CD4-positive, alpha-beta T cell treated with Interleukin-6 at 100 ng/mL for 8 hours (primary cell): ENCODE measurements at places on chromosomes 5 and 9.

- DNase-seq: no peak
These were observed 34.0 kb downstream of the MTRR start for GRCh38 chr5:7902666-7903625.

DNA sequence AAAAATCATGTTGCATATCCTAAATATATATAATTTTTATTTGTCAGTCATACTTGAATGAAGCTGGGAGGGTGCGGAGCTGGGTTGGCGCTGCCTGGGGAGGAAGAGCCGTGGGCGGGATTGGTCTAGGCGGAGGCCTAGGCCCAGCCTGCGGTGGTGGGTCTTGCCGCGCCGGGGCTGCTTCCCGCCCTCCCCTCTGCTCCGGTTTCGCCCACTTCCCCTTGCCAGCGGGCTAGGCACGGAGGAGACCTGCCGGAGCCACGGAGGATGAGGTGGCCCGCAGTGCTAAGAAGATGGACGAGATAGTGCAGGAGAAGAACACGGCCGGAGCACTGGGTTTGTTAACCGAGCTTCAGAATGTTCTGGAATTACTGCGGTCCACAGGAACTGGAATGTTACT is 54.0 kb upstream of the IGFBPL1 start:
- no peak for DNase-seq

DNA sequence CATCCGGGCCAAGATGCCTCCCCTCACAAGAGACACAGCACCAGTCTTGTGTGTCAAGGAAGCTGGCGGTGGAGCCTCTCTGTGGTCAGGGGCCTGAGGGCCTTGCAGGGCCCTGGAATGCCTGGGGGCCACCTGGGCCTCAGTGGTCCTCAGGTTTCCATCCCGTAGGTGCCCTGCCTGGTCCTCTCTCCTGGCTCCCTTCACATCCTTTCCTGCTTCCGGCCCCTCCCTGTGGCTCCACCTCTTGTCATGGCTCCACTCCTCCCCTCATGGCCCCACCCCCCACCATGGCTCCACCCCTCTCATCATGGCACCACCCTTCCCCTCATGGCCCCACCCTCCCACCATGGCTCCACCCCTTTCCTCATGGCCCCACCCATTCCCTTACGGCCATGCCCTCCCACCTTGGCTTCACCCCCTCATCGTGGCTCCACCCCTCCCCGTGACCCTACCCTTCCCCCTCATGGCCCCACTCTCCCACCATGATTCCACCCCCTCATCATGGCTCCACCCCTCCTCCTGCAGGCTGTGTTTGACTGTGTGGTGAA is 175.8 kb downstream of the CACNA1B start:
- no peak for DNase-seq

DNA sequence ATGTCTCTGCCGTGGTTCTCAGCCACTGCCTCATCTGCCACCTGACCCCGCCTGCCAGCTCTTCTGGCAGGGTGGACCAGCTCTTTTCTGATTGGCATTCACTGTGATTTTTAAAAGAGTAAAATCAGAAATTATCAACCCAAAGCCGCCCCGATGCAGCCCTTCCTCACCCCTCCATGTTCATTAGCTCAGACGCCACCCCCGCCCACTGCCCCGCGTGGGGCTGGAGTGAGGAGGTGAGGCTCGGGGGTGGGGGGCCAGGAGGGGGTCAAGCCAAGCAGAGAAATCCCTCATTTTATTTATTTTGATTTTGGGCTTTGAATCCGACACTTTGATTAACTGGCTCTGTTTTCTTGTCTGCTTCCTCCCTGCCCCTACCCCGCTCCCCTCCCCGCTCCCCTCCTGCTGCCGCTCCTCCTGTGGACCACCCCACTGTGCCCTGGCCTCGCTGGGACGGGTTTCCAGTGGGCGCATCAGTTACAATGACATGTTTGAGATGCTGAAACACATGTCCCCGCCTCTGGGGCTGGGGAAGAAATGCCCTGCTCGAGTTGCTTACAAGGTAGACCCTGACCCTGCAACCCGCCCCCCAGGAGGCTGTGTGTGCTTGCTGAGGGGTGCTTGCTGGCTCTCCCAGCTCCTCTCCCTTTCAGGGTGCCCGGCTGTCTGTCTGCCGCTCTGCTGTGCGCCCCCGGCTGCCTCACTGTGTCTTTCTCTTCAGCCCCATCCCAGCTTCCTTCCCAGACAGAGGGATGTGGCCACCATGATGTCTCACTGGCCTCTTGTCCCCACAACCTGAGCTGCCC is 224.9 kb downstream of the CACNA1B start:
- DNase-seq: no peak

GRCh38 chr9:84932915-84933527 is 263.5 kb downstream of the NTRK2 start:
- DNase-seq: no peak

DNA sequence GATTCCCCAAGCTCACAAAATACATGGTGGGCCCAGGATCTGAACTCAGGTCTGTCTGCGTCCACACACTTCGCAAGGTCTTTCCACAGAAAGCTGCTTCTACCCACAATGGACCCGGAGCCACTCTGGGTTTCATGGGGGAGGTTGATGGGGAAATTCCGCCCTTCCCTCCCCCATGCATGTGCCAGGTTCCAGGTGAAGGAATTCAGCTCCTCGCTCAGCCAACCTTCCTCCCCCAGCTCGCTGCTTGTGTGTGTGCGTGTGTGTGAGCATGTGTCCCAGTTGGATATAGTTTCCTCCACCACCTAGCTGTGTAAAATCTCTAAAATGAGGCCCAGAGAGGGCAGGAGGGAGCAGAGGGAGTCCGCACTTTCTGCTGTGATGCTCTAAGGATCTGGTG is 1.0 kb downstream of the PTGS1 start:
- DNase-seq: no peak

- no peak for DNase-seq
These were observed 1.1 kb downstream of the VLDLR start for GRCh38 chr9:2622461-2623287.

DNA sequence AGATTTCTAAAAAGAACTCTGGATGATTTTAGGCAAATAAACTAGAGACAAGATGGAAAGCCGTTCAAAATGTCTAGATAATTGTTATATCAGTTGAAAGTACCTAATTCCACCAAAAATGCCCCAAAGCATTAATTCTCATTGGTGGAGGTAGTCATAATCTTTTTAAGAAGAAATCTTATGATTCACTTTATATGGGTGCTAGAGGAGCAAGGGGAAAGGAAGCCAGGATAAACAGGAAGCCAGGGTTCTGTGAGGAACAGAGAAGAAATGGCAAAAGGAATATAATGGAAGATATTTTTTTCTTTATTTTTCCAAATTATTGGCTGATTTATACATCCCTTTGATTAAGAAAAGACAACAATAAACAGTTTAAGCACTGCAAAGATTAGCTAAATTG is 7.8 kb downstream of the YIPF5 start:
- DNase-seq: no peak

GRCh38 chr5:136076881-136077445 is 48.2 kb downstream of the TGFBI start:
- DNase-seq: no peak

DNA sequence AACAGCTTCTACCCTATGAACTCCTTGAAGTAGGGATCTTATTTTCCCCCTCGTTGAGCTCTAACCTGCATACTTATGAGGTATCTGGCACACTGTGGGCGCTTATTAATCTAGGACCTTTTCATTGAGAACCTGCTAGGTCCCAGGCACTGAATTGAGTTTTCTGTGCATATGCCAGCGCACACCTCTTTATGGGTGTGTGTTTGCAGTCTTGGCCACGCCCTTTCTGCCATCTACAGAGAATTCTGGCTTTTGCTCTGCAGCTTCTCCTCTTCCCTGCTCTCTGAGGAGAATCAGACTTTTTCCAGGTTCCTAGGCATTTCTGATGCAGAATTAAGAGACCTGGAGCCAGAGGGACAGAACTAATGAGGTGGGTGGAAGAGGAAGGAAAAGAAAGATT is 25.4 kb upstream of the SSBP2 start:
- no peak for DNase-seq

DNA sequence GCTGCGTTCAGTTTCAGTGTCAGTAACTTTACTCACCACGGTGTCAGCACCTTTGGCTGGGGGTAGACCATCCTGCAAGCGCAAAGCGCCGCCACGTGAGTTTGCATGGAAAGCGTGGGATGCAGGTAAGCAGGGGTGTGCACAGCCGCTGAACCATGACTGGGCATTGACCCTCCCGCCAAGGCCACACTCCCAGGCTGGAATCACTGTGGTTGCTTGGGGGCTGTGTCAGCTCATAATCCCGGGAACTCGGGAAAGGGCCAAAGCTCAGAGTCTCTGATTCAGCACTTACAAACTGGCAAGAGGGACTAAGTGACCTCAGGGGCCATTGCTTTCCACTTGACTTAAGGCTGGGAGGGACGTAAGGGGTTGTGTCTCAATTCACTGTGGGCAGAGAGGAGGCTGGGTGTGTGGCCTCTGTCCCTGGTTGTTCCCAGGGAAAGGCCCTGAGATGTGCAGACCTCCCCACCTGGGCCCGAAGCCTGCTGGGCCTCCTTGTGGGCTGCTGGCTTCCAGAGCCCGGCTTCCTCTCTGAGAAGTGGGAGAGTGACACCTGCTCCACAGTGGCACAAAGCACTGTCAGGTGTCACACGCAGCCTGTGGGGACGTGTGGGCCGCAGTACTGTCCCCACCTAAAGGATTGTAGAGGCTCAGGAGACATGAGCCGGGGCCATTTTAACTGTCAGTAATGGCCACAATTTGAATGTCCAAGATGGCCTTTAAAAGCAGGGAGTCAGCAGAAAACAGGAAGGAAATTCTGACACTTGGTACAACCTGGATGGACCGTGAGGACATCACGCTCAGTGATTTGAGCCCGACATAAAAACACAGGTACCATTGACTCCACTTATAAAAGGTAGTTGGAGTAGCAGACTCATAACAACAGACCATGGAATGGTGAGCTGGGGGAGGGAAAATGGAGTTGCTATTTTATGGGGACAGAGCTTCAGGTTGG is 16.7 kb downstream of the ABO start:
- DNase-seq: no peak

- no peak for DNase-seq
These were observed 159.8 kb downstream of the FBN2 start for GRCh38 chr5:128378196-128378595.

DNA sequence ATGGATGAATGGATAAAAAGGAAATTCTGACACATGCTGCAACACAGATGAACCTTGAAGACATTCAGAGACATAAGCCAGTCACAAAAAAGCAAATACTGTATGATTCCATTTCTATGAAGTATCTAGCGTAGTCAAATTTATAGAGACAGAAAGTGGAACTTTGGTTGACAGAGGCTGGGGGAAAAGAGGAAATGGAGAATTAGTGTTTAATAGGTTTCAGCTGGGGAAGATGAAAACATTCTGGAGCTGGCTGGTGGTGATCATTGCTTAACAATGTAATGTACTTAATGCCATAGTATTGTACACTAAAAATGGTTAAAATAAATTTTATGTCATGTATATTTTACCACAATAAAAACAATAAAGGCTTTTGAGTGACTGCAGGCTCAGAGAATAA is 24.2 kb downstream of the PPIC start:
- DNase-seq: no peak
